ENCODE measurements at places on chromosomes 1 and 21. TPM values are rescaled to one million over a fixed set of nuclear protein-coding genes. Genes with fewer than 3 reads are reported as not detected.

GRCh38 chr1:203089651-203090045 is 3.8 kb upstream of the MYOG start:
- DNase-seq = peak; percentile 62

The AMY2B gene
- 3.0 TPM for total RNA-seq

DNA sequence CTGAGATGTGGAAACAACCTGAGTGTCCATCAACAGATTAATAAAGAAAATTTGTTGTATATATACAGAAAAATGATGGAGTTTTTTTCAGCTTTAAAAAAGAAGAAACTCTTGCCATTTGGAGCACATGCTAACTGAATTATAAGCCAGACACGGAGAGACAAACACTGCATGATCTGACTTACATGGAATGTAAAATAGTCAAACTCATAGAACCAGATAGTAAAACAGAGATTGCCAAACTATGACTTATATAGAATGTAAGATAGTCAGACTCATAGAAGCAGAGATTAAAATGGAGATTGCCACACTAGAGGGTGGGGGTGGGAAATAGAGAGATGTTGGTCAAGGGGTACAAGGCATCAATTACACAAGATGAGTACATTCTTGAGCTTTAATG is 1786.6 kb downstream of the PLA2G4A start:
- no peak for DNase-seq

The TM2D1 gene
- 39.6 TPM for total RNA-seq

Measured in H7 (cell line).